ENCODE measurements at places on chromosomes 5 and 9. TPM values are rescaled to one million over a fixed set of nuclear protein-coding genes. Genes with fewer than 3 reads are reported as not detected.

DNA sequence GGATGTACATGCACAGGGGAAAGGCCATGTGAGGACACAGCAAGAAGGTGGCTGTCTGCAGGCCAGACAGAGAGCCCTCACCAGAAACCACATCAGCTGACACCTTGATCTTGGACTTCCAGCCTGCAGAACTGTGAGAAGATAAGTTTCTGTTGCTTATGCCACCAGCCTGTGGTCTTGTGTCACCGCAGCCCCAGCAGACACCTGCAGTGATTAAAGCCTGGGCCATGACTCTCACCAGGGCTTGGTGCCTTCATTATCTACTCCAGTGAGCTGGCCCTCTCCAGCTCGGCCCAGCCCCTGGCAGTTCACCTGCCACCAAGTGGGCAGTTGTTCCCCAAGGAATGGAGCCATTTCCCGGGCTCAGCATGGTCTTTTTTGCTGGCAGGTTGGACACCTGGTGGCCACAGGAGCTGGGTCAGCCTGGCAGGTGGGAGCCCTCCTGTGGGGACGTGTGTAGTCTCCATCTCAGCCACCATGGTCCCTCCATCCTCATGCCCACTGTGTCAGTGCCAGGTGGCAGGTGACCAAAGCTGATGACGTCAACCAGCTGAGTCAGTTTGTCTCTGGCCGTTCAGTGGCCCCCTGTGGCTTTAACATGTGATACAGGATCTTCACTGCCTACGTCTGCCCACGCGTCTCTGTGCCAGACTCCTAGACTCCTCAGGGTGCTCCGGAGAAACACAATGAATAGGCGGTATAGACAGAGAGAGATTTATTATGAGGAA is 99.9 kb upstream of the PPP1R26 start:
- no peak overlapping the region for H3K4me3 ChIP-seq
- H3K36me3 ChIP-seq: no peaks in the 10 kb centered on the region
- no peak overlapping the region for H3K27ac ChIP-seq

SPATA31A3 gene
- polyA plus RNA-seq: not detected

GMCL2 gene
- not detected for polyA plus RNA-seq

GRCh38 chr9:2787065-2787464 is 56.8 kb downstream of the PUM3 start:
- H3K36me3 ChIP-seq: no peaks in the 10 kb centered on the region
- H3K4me3 ChIP-seq: no peak overlapping the region
- H3K27me3 ChIP-seq: no peaks in the 10 kb centered on the region
- H3K4me1 ChIP-seq: no peaks in the 10 kb centered on the region

DNA sequence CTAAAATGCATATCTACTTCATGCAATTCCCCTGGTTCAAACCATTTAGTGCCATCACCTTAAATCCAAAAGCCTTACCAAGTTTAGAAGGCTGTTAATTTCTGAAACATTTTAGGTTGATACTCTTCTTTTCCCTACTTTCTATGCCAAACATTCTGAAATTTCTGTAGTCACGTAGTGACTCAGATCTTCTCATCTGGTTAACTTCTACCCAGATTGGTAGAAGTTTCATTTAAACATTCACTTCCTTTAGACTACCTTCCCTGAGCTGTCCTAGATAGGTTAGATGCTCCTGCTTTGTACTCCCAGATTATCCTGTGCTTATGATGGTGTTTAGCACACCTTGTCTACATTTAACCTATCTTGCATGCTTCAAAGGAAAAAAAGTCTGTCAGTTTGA is 9.9 kb downstream of the RAD50 start:
- H3K27me3 ChIP-seq: no peaks in the 10 kb centered on the region
- no peak overlapping the region for H3K4me3 ChIP-seq
- no peak for DNase-seq
- H3K36me3 ChIP-seq: no peaks in the 10 kb centered on the region
- no peak overlapping the region for H3K27ac ChIP-seq

DNA sequence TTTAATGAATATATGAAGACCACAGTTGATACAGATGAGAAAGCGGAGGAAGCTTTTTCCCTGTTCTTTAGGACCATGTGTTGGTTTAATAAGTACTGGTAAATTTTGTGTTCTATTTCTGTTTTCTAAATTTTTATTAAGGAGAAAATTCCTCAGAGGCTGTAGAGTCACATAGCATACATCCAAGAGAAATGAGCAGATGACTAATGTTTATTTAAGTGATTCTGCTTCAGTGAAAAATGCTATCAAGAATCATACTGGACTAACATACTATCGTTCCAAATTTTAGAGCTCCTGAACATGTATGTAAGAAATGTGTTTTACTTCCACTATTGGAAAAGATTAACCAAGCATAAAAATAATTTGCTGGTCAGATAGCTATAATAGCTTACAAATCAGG is 115.0 kb downstream of the KIAA1958 start:
- H3K36me3 ChIP-seq: no peaks in the 10 kb centered on the region
- H3K27ac ChIP-seq: no peak overlapping the region
- DNase-seq: no peak
- H3K4me3 ChIP-seq: no peak overlapping the region
- H3K27me3 ChIP-seq: no peaks in the 10 kb centered on the region
- H3K4me1 ChIP-seq: no peaks in the 10 kb centered on the region

TMEM174 gene
- polyA plus RNA-seq: not detected

- no peaks in the 10 kb centered on the region for H3K27me3 ChIP-seq
- no peaks in the 10 kb centered on the region for H3K4me1 ChIP-seq
- no peak for DNase-seq
- no peaks in the 10 kb centered on the region for H3K36me3 ChIP-seq
These were observed 19.9 kb upstream of the CDH6 start for GRCh38 chr5:31173614-31174013.

Data from adrenal gland (tissue), 19 donors.